ENCODE measurements at places on chromosomes 6 and 20. TPM values are rescaled to one million over a fixed set of nuclear protein-coding genes. Genes with fewer than 3 reads are reported as not detected.

Gene FAM209B
- total RNA-seq = not detected

DNA sequence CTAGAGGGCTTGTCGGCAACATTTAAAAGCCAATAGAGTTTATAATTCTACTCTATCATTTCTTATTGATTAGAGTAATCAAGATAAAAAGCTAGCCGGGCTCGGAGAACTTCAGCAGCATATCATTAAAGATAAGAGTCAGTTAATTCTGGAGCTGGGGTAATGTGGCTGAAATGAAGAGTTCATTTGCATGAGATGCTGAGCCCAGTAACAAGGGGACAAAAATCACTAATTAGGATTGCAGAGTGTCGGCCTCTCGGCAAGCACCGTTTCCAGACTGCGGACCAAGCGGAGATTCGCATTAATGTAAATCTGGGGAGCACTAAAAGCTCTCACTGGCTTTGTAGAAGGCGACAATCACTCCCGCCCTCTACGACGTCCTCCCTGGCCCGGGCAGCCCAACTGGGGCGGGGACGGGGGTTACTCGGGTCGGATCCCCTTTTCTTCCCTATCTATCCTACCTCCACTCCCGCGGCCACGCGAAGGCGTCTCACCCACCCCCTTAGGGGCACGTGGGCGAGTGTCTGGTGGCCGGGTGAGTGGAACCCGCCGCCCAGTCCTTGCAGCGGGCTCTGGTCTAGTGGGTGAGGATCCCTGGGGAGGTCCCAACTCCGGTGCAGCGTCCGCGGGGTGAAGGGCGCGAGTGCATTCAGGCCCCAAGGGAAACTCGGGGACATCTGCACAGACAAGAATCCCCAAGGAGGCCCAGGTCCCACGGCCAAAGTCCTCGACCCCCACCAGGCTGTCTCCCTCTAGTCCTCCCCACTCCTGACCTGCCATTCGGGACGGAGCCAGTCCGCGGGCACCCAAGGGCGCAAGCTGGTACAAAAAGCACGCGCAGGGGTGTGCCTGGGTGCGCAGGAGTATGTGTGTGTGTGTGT is 42.2 kb upstream of the OSTM1 start:
- DNase-seq = no peak

DNA sequence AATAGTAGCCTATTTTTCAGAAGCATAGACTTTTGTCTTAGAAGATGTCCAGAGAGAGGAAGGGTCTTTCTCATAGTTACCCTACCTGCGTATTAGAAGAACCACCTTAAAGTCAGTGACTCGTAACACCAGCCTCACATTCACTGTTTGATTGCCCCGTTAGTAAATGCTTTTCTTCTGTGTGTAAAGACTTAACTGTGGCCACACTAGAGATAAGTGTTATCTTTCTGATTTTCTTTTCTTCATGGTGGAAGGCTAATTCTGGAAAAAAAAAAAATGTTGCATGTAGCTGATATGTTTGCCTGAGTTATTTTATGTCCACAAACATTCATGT is 83.9 kb downstream of the SAMD3 start:
- no peak for DNase-seq

GRCh38 chr6:143504369-143504768 is 7.2 kb downstream of the FUCA2 start:
- no peak for DNase-seq

- DNase-seq = no peak
Measured at GRCh38 chr6:77332915-77333623, 130.2 kb downstream of the HTR1B start.

- no peak for DNase-seq
Measured at GRCh38 chr20:57688864-57689263, 21.0 kb downstream of the PMEPA1 start.
